Stimulated activated CD8-positive, alpha-beta memory T cell treated with anti-CD3 and anti-CD28 coated beads, Interleukin-4, amount 100 ng/mL, for 48 hours (primary cell): ENCODE measurements at places on chromosomes 16 and 17.

DNA sequence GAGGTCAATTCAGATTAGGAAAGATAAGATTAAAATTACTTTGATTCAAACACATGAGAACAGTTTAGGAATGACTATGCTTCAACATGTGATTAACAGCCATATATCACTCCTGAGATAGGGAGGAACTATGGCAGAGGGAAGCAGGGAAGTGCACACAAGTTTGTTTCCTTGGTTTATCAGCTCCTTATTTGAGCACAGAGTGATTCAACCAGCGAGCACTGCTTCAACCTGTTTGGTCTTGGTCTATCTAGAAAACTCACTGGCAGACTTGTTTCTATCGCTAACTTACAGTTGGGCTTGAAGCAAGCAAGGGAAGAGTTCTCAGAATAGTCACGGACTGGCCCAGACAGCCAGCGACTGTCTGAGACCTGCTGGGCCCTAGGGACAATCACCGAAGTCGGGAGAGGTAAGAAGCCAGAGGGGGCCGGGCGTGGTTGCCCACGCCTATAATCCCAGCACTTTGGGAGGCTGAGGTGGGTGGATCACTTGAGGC is 23.5 kb downstream of the TUBG1 start:
- no peak for DNase-seq

DNA sequence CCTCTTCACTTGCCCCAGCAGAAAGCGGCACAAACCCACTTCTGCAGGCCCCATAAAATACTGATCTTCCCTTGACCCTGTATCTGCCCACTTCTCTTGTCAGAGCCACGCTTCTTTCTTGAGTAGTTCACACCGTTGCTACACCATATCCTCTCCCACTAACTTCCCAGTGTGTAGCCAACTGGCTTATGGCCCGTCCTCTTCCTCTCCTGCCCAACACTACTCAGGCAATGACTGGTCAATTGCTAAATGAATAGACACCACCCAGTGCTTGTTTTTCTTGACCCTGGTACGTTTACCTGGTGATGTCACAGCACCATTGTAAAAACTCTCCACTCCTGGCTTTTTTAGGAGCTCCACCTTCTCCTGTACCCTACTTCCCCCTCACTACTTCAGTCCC is 86.9 kb downstream of the NDEL1 start:
- DNase-seq: no peak

DNA sequence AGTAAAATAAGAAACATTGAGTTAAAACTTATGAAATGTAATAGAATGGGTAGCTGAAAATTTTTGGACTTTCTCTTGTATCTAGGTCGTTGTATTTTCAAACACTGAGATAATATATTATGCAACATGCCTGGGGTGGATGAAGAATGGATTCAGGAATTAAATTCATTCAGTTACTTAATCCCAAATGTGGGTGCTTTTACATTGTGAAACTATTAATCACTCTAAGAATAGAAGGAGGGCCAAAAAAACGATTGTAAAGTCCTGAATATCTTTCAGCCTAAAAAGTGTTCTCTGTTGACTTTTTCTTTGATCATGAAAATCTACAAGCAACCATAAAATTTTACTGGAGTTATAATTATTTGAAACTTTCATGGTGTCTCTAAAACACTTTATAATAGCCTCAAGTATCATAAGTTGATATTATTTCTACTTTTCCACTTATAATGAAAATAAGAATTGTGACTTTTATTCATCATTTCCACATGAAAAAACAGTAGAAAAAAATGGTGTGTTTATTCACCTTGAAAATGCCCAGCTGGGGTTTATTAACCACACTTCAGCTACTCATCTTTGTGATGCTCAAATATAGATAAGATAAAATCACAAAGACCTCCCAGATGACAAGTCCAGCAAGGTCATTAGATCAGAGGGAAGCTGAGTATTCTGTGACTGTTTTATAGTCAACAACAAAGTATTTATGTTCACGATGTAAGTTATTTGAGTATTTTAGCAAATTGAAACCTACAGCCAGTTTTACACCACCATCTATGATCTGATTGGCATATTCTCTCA is 619.9 kb upstream of the SOX9 start:
- no peak for DNase-seq

GRCh38 chr16:72397876-72398275 is 225.9 kb upstream of the PMFBP1 start:
- DNase-seq: no peak

DNA sequence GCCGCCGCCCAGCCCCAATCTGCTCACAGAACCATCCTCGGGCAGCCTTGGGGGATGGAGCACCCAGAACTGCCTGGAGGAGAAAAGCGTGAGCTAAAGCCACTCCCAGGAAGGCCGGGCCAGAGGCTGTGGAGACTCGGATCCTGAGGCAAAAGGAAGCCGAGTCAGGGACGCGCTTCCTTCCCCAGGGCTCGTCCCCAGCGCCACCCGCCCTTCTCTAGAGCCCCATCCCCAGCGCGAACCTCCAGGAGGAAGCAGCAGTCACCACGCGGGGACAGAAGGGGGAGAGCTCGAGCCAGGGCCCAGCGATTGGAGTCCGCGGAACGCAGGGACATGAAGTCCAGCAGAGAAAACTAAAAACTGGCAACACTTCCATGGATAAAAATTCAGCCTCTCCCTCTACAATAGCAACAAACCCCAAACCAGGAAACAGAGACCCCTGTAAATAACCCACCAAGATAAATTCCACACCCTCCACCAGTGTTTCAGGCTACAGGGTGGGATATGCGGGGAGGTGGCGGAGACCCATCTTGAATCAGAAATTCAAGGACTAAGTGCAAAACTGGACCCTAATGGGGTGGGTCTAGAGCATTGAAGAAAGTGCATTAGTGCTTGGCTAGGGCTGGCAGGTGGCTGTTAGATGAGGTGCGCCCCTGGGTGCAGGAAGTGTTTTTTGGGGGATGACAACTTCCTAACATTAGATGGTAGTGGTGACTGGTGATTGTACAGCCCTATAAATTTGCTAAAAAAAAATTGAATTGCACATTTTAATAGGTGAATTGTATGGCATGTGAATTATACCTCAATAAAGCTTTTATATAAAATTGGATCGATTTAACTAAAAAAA is 116.1 kb upstream of the METRNL start:
- peak; percentile 57 for DNase-seq

- DNase-seq: no peak
Observed at GRCh38 chr16:50396761-50397535, 28.2 kb upstream of the BRD7 start.

DNA sequence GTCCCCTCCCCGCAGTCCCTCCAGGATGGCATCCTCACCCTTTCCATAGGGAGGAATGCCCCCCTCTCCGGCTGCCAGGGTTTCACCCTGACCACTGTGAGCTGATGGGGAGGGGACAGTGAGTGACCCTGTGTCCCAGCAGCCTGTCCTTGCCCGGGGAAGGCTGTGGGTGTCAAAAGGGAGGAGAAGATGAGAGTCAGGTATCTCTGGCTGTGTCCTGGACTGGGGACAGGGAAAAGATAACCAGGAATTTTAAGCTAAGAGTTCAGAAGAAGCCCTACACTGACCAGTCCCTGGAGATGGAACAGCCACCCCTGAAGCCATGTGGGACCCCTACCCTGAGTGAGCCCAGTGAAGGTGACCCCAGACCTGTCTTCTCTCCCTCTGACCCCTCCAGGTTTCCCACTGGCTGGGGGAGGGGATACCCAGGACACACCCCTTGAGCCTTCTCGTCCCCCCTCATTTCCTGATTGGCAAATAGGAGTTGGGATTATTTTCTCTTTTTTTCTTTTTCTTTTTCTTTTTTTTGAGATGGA is 11.3 kb downstream of the NAT9 start:
- DNase-seq: no peak

GRCh38 chr17:41967141-41967920 is 736 bp downstream of the CNP start:
- DNase-seq: peak; percentile 61

GRCh38 chr16:57049678-57050077 is 42.7 kb upstream of the CPNE2 start:
- no peak for DNase-seq

- DNase-seq: no peak
Observed at GRCh38 chr17:55335625-55336024, 70.9 kb downstream of the HLF start.

- DNase-seq: no peak
Observed at GRCh38 chr17:7859028-7859427, 1.2 kb downstream of the CYB5D1 start.

DNA sequence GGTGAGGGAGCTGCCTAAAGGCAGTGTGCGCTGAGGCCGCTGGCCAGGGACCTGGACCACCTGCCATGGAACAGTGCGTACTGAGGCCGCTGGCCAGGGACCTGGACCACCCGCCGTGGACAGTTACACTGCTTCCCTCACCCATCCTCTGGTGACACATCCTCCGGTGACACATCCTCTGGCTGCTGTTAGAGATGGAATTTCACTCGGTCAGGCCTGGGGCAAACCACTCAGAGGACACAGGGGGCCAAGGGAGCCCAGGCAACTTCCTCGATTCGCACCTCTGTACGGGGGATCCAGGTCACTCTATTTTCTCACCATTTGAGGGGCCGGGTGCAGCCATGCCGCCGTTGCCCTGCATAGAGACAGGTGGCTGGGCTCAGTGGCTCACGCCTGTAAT is 32.4 kb upstream of the RPTOR start:
- DNase-seq: no peak
